Activated naive CD4-positive, alpha-beta T cell treated with anti-CD3 and anti-CD28 coated beads, Interleukin-2, amount 50 U/mL, for 16 hours (primary cell): ENCODE measurements at places on chromosomes 1 and 21.

GRCh38 chr1:50858761-50859160, 101.3 kb downstream of the FAF1 start:
- DNase-seq = no peak

DNA sequence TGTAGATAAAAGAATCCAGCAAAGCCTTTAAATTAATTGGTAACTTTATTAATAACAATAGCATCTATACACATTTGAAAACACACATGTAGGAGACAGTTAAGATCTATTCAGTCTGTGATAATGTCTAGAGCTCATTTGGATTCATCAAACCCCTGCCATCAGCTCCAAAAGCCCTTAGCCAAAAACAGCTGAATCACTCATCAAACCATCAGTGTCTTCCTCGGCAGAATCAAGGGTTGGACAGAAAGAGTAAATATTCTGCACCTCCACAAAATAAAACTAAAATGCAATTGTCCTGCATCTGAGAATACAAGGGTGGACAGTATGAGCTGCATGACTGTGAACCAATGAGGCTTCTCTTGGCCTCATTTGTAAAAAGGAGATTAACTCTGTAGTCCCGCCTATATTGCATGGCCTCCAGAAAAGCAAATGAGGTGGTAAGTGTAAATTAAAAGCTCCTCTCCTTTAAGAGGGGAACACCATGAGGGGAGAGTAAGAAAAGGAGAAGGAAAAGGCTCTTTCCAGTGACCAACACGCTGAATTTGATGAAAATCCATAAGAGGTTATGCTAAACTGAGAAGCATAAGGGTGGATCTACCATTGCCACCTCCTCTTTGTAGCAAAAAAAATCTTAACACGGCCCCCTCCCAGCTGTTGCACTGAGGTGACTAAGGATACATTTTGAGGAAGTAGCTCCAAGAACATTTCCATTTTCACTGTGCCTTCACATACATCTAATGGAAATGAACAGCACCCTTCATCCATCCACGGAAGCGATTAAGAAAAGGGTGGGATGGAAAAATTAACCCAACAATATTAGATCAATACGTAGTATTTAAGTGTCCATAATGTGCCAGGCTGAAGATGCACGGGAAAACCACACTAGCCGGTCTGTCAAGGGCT, 14.7 kb upstream of the BOLA1 start:
- DNase-seq = no peak

- no peak for DNase-seq
Measured at GRCh38 chr1:156143765-156144489, 9.5 kb upstream of the SEMA4A start.

- DNase-seq = no peak
Measured at GRCh38 chr1:20108366-20109123, 10.8 kb downstream of the PLA2G2D start.
